NCI-H2227 treated with DMSO at 0.1 percent for 48 hours (cell line): ENCODE measurements at places on chromosomes 2 and 18.
A peak's percentile ranks its signal among the peaks of the same experiment; 100 is the strongest.

DNA sequence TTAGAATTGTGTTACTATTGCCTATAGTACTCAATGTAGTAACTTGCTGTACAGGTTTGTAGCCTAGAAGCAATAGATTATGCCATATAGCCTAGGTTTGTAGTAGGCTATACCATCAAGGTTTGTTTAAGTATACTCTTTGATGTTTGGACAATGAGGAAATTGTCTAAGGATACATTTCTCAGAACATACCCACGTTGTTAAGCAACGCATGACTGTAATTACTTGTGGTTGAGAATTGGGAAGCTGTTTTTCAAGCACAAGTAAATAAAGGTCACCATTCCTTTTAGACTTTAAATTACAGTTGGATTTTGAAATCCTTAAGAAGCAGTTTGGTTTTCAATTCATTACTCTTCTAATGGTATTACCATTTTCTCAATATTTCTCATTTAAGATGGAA lies 89.8 kb upstream of the KCNH7 start:
- DNase-seq: no peak

GRCh38 chr2:191571163-191571769 lies 106.7 kb upstream of the NABP1 start:
- peak; percentile 51 for DNase-seq

- no peak for DNase-seq
Measured at GRCh38 chr2:232626584-232626983, 6.8 kb upstream of the EFHD1 start.

GRCh38 chr2:16260041-16260830 lies 319.9 kb downstream of the MYCN start:
- no peak for DNase-seq

- no peak for DNase-seq
Measured at GRCh38 chr18:24964216-24964615, 387.8 kb downstream of the ZNF521 start.

DNA sequence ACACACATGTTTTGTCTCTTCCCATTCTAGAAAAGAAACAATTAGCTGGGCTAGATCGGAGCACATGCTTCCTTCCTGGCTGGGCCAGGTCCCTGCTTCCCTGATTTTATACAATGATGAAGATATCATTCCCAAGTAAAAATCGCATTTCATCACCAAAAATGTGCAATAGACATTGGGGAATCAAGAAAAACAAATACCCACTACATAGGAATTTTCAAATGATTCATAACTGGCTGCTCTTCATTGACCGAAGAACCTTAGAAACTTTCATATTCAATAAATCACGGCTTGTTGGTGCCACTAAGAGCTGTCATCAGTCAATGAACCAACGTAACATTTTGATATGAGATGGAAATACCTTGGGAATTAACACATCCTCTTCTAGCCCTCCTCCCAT lies 373.6 kb upstream of the TRIB2 start:
- no peak for DNase-seq

GRCh38 chr2:104896446-104896845 lies 42.5 kb downstream of the POU3F3 start:
- no peak for DNase-seq

GRCh38 chr2:74831693-74832530 lies 2.0 kb upstream of the HK2 start:
- no peak for DNase-seq

DNA sequence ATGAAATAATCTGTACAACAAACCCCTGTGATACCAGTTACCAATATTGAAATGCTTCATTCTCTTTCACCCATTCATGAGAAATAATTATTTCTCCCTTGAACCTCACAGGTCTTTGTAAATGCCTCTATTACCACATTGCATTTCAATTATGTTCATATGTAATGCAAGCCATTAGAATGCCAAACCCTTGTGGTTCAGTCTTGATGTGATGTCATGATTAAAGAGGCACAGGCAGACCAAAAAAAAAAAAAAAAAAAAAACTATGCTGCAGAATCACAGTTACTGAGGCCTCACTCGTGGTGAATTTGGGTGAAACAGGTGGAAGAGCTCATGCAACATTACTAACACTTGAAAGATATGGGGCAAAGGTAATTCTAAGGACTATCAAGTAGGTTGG lies 9.4 kb upstream of the EPG5 start:
- DNase-seq: no peak

- no peak for DNase-seq
Measured at GRCh38 chr2:79025421-79025820, at the start of gene REG3G. TSS of gene REG3G (plus strand) at chr2:79025702. CDS start at chr2:79026094, 392 bp downstream.

DNA sequence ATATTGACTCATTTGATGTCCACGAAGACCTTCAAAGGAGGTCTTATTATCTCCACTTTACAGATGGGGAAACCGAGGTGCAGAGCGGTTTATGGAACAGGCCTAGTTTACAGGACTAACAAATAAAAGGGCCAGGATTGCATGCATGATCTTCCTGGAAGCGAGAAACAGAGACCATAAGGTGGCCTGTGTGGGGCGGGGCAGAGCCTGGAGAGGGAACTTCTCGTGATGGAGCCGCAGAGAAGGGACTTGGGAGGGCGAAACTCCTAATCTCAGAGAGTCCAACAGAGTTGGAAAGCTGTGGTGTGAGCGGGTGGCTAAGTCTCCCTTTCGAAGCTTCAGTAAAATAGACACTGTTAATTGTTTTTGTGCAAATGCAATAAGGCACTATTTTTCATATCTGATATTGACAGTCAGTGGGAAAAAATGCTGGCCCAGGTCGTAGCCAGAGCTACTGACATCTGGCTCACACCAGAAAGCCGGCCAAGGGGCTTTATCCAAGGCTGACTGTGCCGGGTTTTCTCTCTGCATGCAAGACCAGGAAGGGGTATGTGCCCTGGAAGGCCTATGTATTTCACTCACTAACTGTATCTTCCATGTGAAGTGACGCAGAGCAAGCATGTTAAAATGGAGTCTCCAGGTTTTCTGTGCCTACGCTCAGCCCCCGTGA lies 4.5 kb downstream of the INPP5D start:
- no peak for DNase-seq

DNA sequence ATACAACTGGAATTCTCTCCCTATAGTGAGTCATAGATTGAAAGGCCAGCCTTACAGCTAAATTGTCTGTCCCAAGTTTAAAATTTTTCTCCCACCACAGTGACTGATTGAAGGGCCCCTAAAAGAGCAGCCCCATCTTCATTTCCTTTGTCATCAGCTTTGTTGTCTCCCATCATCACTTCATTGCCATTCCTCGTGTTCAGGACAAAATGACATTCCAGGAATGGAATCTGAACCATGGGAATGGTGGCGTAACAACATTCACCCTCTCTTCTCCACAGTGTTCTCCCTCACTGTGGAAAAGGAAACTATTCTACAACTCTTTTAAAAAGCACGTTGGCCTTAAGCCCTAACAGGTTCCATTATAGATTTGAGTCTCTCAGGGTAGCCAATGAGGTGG lies 52.1 kb downstream of the PSTPIP2 start:
- DNase-seq: no peak

DNA sequence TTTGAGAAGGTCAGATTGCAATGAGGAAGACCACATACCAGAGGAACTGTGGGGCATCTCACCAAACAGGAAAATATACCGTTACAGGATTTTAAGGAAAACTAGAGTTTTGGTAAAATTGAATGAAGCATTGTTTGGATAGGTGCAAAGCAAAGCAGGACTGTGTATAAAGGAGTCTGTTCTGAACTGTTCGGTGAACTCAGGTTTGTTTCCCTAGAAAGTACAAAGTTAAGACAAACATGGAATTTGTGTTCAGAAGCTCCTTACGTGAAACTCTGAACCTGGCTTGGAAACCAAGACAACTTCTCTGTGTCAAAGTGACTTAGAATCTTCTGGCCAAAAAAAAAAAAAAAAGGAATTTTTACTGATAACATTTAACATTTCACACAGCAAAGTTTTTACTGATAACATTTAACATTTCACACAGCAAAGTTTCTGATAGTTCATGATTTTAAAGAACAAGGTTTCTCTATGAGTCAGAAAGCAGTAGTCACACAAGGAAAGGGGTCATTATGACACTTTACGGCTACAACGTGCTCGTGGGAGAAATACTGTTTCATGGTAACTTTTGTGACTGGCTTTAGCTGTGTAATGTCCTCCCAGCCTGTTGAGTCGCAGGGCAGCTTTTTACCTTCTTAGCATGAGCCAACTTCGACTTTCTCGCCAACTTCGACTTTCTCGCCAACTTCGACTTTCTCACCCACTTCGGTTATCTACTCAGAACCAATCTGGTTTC lies 21.2 kb upstream of the TET3 start:
- no peak for DNase-seq

DNA sequence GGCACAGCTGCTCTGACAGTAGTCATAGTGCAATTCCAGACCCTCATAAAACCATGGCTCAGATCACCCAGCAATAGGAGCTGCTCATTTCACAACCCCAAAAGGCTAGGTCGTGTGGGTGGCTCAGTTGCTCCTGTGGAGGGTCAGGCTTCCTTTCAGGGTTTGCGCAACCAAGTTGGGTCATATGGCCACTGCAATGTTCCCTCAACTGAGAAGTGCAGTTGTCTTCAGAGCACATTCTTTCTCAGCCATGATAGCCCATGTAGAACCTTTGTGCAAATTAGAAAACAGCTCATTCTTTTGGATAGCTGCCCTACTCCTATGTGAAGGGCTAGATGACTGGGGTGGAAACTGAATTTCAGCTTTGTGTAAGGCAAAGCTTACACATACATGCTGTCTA lies 3.2 kb downstream of the SERPINB13 start:
- DNase-seq: no peak

DNA sequence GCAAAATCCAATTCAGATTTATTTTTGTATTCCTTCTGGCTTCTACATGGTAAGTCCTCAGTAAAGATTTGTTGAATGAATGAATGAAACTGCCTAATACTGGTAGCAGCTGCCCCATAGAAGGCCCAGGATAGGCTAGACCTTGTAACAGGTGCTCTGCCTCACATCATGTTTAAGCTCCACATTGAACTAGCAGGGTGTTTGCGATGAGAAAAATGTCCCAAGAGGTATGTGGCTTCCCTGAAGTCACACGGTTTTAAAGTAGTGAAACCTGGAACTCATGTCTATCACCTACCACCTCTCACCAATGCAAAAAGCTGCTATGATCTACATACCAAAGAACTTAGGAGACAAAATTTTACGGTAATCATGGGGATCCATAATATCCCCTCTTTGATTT lies 765 bp upstream of the LHCGR start:
- no peak for DNase-seq

DNA sequence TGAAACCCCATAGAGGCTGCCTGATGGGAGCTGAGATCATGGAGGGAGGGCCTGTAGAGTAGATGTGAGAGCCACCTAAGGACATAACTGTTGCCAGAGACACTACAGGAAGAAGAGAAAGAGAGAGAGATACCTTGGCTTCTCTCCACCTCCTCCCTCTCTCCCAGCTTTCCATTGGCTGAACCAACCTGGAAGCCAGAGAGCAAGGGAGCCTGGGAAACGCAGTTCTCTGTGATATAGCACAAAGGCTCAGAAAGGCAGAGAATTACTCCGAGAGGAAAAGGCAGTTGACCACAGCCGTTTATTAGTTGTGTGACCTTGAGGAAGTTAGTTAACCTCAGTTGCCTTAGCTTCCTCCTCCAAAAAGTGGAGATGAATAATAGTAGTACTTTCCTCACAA lies 37.7 kb upstream of the MAT2A start:
- no peak for DNase-seq

DNA sequence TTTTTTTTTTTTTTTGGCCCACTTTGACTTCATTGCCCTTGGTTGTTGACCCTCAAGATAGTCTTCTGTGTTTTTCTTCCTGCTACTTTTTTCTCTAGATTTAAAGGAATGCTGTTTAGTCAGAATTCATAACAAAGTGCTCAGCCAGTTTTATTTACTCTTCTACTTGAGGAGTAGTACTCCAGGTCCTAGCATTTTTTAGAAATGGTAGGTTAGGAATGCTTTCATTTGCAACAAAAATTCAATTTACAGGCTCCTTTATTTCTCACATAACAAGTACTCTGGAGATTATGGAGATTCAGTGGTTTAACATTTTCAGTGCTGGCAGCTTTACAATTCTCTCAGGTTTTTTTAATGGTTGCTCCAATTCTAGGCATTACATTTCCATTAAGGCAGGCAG lies 58.2 kb downstream of the KIAA1328 start:
- DNase-seq: no peak

DNA sequence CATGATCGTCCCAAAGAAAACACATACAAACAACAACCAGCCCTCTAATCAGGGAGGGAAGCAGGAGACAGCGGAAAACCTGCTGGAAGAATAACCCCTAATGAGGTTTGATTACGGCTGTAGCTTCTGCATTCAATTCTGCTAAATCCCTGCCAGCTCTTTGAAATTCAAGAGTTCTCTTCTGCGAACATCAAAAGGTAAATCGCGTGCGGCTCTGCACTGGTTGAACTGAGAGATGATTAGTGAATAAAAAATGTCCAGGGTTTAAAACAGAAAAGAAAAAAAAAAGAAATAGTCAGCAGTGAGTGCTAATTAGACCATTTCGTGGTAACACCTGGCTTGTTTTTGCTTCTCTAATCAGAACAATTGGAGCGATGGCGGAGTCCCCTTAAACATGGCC lies 153.0 kb upstream of the CAPN13 start:
- no peak for DNase-seq

DNA sequence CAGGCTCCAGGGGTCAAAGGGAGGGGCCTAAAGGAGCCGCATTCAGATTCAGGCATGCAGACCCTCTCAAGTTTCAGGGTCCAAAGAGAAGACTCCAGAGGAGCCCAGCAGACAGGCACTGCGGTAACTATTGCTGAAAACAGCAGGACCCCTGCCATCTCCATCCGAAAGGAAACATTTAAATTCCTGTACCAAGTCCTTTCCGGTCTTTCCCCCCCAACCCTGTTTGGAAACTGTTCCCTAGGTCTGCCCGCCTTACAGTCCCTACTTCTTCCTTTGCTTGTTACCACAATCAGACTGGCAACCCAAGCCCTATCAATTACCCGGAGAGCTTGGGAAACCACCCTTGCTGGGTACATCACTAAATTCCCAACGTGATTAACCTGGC lies 82.0 kb downstream of the DNMT3A start:
- DNase-seq: no peak

DNA sequence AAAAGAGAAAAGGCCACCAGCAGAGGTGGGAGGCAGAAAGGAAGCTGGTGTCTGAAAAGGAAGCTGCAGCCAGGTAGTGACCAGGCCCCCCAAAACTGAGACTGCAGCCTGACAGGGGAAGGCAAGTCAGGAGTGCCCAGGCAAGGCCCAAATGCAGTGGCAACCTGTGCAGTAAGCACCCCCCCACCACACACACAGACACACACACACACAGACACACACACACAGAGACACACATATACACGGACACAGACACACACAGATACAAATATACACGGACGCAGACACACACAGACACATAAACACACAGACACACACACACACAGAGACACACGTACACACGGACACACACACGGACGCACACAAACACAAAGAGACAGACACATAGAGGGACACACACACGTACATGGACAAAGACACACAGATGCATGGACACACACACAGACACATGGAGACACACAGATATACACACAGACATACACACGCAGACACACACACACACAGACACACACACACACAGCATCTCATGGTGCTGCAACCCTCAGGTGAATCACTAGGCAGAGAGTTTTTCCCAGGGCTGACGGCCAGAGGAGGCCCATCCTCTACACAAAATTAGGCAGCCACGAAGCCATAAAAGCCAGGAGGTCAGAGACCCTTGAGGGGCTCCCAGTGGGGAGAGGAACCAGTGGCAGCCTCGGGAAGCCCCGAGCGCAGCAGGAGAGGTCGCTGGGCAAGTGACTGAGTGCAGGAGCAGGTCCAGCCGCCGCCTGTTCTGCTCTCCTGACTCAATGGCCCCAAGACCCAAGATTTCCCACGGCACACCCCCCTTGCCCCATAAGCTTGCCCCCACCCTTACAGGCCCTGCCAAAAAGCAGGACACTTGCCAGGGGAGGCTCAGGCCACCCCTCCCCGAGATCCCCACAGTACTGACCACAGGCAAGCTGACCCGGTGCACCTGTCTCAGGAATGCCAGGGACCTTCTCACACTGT lies 6.3 kb downstream of the SDC1 start:
- DNase-seq: no peak
